Tibial nerve (tissue), 4 donors: ENCODE measurements at places on chromosomes 5 and 9. TPM values are rescaled to one million over a fixed set of nuclear protein-coding genes. Genes with fewer than 3 reads are reported as not detected.

The SLC2A8 gene
- total RNA-seq: 31.4 TPM

The SMIM33 gene
- total RNA-seq: not detected

The GPRIN1 gene
- total RNA-seq: not detected

The ADAMTS16 gene
- 1.5 TPM for total RNA-seq

The TEK gene
- total RNA-seq: 18.8 TPM

The HSD17B3 gene
- total RNA-seq: 6.7 TPM

- H3K4me3 ChIP-seq: no peak overlapping the region
- no peaks in the 10 kb centered on the region for H3K27me3 ChIP-seq
- no peaks in the 10 kb centered on the region for H3K36me3 ChIP-seq
Measured at GRCh38 chr9:16039218-16039987, 486.6 kb downstream of the CCDC171 start.

DNA sequence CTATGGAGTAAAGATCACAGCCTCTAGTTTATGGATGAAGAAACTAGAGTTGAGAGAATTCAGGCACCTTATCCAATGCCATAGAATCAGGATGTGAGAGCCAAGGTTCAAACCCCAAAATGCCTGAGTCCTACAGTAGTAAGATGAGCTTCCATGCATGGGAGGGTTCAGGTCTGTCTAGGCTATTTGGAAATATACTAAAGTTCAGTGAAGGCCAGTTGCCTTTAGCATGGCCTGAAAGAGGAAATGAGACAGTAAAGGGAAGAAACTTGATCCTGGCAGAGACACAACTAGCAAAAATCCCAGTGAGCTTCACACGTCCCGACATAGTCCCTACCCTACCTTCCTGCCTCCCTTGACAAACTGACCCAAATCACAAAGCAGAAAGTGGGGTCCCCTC lies 317.0 kb downstream of the RASEF start:
- H3K27ac ChIP-seq: no peak overlapping the region
- no peaks in the 10 kb centered on the region for H3K4me1 ChIP-seq
- H3K4me3 ChIP-seq: no peak overlapping the region
- DNase-seq: no peak

- no peaks in the 10 kb centered on the region for H3K36me3 ChIP-seq
- H3K4me1 ChIP-seq: no peaks in the 10 kb centered on the region
- H3K27ac ChIP-seq: no peak overlapping the region
- no peak overlapping the region for H3K4me3 ChIP-seq
Measured at GRCh38 chr5:51376509-51376908, 6.7 kb upstream of the ISL1 start.

DNA sequence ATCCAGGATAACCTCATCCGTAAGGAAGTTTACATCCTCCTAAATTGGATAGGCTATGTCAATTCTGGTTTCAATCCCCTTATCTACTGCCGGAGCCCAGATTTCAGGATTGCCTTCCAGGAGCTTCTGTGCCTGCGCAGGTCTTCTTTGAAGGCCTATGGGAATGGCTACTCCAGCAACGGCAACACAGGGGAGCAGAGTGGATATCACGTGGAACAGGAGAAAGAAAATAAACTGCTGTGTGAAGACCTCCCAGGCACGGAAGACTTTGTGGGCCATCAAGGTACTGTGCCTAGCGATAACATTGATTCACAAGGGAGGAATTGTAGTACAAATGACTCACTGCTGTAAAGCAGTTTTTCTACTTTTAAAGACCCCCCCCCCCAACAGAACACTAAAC lies 1.3 kb downstream of the ADRB2 start:
- no peaks in the 10 kb centered on the region for H3K36me3 ChIP-seq
- peak overlapping the region; percentile 87 for H3K27ac ChIP-seq
- no peaks in the 10 kb centered on the region for H3K27me3 ChIP-seq

GRCh38 chr5:157172403-157172802 lies 6.3 kb upstream of the GARIN3 start:
- no peak for DNase-seq
- no peak overlapping the region for H3K4me3 ChIP-seq
- no peak overlapping the region for H3K27ac ChIP-seq
- H3K27me3 ChIP-seq: no peaks in the 10 kb centered on the region
- H3K36me3 ChIP-seq: no peaks in the 10 kb centered on the region
- H3K4me1 ChIP-seq: no peaks in the 10 kb centered on the region

- DNase-seq: no peak
- no peaks in the 10 kb centered on the region for H3K27me3 ChIP-seq
- H3K27ac ChIP-seq: no peak overlapping the region
- no peaks in the 10 kb centered on the region for H3K4me1 ChIP-seq
- H3K36me3 ChIP-seq: peaks cover 8% of the 10 kb centered on the region
Measured at GRCh38 chr9:35054871-35055644, 17.4 kb downstream of the VCP start.

DNA sequence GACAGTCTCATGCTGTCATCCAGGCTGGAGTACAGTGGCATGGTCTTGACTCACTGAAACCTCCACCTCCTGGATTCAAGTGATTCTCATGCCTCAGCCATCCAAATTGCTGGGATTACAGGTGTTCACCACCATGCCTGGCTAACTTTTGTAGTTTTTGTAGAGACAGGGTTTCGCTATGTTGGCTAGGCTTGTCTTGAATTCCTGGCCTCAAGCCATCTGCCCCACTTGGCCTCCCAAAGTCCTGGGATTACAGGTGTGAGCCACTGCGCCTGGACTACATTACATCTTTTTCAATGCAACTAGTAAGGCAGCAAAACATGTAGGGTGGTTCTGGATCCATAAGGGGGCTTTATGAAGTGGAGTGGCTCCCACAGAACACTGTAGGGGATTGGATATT lies 29.6 kb upstream of the RASGEF1C start:
- no peak for DNase-seq
- no peaks in the 10 kb centered on the region for H3K4me1 ChIP-seq
- H3K4me3 ChIP-seq: no peak overlapping the region
- no peak overlapping the region for H3K27ac ChIP-seq

- peaks cover 37% of the 10 kb centered on the region for H3K4me1 ChIP-seq
- H3K27me3 ChIP-seq: no peaks in the 10 kb centered on the region
- H3K36me3 ChIP-seq: no peaks in the 10 kb centered on the region
- no peak overlapping the region for H3K4me3 ChIP-seq
- peak overlapping the region; percentile 59 for H3K27ac ChIP-seq
- DNase-seq: no peak
Measured at GRCh38 chr9:130303613-130304055, 38.1 kb downstream of the HMCN2 start.

GRCh38 chr5:119373449-119373858 lies 17.6 kb downstream of the TNFAIP8 start:
- H3K27me3 ChIP-seq: no peaks in the 10 kb centered on the region
- no peak for DNase-seq
- H3K4me1 ChIP-seq: no peaks in the 10 kb centered on the region
- no peak overlapping the region for H3K4me3 ChIP-seq
- no peaks in the 10 kb centered on the region for H3K36me3 ChIP-seq
- no peak overlapping the region for H3K27ac ChIP-seq

DNA sequence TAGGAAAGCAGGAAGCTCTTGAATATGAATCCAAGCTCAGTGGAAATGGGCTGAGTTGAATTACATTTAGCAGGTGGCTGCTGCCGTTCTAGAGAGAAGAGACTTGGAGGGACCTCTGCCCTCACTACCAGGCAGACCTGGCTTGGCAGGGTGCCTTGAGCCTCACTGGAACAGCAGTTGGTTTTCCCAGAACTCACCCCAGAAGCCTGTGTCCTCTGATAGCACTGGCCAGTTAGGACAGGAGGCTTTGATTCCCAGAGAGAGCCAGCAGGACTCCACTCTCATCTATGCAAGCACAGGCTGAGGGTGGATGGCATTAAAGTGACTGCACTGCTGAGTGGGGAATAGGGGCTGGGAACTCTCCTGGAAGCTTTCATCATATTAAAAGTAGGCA lies 54.8 kb downstream of the PWWP2A start:
- no peaks in the 10 kb centered on the region for H3K4me1 ChIP-seq
- no peaks in the 10 kb centered on the region for H3K27me3 ChIP-seq
- H3K4me3 ChIP-seq: no peak overlapping the region
- H3K27ac ChIP-seq: no peak overlapping the region
- H3K36me3 ChIP-seq: no peaks in the 10 kb centered on the region
- DNase-seq: no peak

DNA sequence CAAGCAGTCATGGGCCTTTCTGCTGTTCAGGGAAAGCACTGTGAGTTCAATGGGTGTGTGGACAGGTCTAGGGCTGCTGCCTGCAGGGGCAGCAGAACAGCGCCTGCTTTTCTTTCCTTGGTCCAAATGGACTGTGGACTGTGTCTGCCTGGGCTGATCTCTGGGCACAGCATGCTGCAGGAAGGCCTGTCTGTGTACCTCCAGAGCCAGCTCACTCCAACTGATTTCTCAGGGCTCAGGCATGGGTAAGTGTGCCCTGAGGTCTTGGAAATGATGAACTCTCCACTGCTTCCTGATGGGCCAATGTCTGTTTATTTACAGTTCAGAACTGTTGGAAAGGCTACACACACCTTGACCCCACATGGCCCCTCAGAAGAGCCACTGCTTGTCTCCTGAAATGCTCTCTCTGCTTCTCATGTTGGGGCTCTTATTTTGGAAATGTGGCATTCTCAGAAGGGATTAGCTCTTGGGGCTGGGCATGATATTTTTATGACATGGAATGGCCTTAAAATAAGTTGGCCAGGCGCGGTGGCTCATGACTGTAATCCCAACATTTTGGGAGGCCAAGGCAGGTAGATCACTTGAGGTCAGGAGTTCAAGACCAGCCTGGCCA lies 27.0 kb downstream of the SLC22A4 start:
- H3K4me1 ChIP-seq: no peaks in the 10 kb centered on the region
- H3K36me3 ChIP-seq: peaks cover 12% of the 10 kb centered on the region

DNA sequence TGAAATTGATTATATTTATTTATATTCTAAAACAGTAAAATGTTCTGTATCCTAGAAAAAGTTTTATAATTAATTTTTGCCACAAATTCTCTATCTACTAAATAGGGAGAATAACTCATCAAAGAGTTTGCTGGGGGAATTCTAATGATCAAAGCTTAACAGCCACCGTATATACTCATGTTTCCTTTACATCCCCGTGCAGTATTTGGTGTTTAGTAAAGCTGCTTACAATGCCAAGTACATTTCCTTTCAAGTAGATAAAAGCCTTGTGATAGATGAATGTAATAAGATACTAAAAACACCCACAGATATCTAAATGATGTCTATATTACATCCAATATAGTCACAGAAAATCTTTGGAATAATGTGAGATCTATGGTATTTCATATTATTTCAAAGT lies 312.2 kb downstream of the HCN1 start:
- no peaks in the 10 kb centered on the region for H3K27me3 ChIP-seq
- H3K4me3 ChIP-seq: no peak overlapping the region
- no peak overlapping the region for H3K27ac ChIP-seq
- H3K4me1 ChIP-seq: no peaks in the 10 kb centered on the region

DNA sequence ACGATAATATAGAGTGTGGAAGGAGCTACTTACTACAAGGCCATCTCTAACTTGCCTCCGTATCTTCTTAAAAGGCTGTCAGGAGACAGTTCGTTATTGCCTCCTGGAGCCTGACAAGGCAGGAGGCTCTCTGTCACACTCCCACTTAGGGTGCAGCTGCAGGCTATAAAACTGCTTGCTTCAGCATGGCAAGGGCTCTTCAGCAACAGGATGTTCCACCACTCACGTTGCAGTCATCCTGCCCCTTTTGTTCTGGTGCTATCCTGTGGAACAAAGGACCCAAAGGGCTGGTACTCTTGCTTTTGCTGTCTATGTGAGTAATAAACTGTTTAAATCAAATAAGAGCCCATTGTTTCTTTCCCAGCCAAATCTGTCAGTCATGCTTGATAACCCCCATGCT lies 508.9 kb downstream of the NTRK2 start:
- no peak overlapping the region for H3K4me3 ChIP-seq
- peaks cover 14% of the 10 kb centered on the region for H3K4me1 ChIP-seq
- H3K27me3 ChIP-seq: no peaks in the 10 kb centered on the region
- H3K27ac ChIP-seq: no peak overlapping the region

GRCh38 chr9:92095236-92095635 lies 20.0 kb downstream of the SPTLC1 start:
- H3K36me3 ChIP-seq: peaks cover 20% of the 10 kb centered on the region
- H3K4me1 ChIP-seq: no peaks in the 10 kb centered on the region
- H3K4me3 ChIP-seq: no peak overlapping the region
- no peaks in the 10 kb centered on the region for H3K27me3 ChIP-seq
- no peak overlapping the region for H3K27ac ChIP-seq

DNA sequence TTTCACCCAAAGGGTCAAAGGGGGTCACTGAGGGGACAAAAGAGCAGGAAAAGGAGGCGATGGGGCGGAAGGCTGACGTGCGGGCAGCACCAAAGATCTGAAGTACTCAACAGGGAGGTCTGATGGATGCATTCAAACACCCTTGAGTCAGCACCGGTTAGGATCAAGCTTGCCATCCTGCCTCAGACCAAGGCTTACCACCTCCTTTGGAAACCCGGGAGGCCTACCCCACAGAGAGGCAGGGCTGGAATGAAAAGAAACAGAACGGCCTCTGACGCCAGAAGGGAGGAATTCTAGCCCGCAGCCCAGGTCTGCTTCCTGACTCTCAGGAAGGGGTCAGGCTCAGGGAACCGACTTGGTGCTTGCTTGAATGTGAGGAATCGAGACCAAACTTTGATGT lies 125.6 kb downstream of the PAPPA start:
- no peak overlapping the region for H3K4me3 ChIP-seq
- H3K36me3 ChIP-seq: no peaks in the 10 kb centered on the region
- DNase-seq: no peak
- H3K4me1 ChIP-seq: no peaks in the 10 kb centered on the region
- no peaks in the 10 kb centered on the region for H3K27me3 ChIP-seq

DNA sequence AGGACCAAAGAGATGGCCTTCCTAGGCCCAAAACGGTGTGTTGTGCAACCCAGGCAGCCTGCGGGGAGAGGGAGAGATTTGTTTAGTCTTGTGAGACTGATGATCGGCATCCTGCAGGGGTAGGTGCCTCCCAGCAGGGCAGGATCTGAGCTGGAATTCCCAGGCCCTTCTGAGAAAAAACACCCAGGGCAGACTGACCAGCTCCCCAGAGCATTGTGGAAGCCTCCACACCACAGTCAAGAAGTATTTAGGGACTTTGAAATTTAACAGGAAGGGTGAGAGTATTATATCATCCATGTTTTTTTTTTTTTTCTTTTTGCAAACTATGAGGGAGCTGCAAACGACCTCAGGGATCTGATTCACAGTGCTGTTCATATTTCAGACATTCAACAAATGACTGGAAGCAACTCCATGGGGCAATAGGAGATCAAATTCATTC lies 104.5 kb upstream of the LHFPL2 start:
- peaks cover 10% of the 10 kb centered on the region for H3K4me1 ChIP-seq
- H3K27me3 ChIP-seq: no peaks in the 10 kb centered on the region

- H3K27me3 ChIP-seq: no peaks in the 10 kb centered on the region
- no peak overlapping the region for H3K27ac ChIP-seq
- DNase-seq: no peak
- peaks cover 15% of the 10 kb centered on the region for H3K4me1 ChIP-seq
- no peaks in the 10 kb centered on the region for H3K36me3 ChIP-seq
- H3K4me3 ChIP-seq: no peak overlapping the region
Measured at GRCh38 chr5:146761811-146762210, 116.7 kb downstream of the PPP2R2B start.
